Stomach (tissue), 19 donors: ENCODE measurements at places on chromosomes 16 and 17. TPM values are rescaled to one million over a fixed set of nuclear protein-coding genes. Genes with fewer than 3 reads are reported as not detected.

DNA sequence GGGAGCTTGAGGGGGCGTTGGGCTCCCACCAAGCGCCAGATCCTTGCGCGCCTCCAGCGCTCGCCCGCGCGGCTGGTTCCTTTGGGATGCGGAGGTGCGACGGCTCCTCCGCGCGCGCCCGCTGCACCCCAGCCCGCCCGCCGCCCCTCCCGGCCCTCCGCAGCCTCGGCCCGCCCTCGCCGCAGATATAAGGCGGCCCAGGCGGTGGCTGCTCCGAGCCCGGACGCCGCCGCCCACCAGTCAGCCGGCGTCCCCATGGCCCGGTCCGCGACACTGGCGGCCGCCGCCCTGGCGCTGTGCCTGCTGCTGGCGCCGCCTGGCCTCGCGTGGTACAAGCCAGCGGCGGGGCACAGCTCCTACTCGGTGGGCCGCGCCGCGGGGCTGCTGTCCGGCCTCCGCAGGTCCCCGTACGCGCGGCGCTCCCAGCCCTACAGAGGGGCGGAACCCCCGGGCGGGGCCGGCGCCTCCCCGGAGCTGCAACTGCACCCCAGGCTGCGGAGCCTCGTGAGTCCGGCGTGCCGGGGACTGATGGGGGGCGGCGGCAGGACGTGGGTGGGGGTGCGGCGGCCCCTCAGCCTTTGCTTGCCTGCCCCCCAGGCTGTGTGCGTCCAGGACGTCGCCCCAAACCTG, at the start of gene NPB:
NPB (plus strand) TSS at position 216 of the 630 bp plus-strand sequence; CDS start at position 256, 40 bp downstream.
- peaks cover 70% of the 10 kb centered on the region for H3K36me3 ChIP-seq
- DNase-seq = peak; percentile 77
- H3K27ac ChIP-seq = no peak within 1 kb of the TSS
- peaks cover 20% of the 10 kb centered on the region for H3K4me1 ChIP-seq
- H3K4me3 ChIP-seq = peak within 1 kb of the TSS; percentile 44
- peaks cover 17% of the 10 kb centered on the region for H3K27me3 ChIP-seq

DNA sequence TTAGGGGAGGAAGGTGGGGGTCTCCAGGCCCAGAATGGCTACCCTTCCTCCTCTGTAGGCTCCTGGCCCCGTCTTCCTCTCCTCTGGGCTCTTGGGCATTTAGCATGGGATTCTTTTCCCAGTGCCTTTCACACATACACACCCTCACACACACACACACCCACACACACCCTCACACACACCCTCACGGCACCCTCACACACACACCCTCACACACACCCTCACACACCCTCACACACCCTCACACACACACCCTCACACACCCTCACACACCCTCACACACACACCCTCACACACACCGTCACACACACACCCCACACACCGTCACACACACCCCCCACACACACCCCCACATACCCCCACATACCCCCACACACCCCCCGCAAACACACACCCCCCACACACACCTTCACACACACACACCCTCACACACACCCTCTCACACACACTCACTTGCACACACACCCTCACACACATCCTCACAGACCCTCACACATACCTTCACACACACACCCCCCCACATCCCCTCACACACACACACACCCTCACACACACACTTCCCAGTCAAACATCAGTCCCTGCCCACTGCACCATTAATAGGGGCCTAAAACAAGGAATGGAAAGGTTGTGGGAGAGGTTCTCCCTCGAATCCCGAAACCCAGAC, 845 bp downstream of the SGCA start:
- DNase-seq = no peak
- no peaks in the 10 kb centered on the region for H3K36me3 ChIP-seq
- H3K4me1 ChIP-seq = peaks cover 9% of the 10 kb centered on the region
- H3K27me3 ChIP-seq = no peaks in the 10 kb centered on the region
- no peak overlapping the region for H3K27ac ChIP-seq

- peaks cover 48% of the 10 kb centered on the region for H3K4me1 ChIP-seq
- no peaks in the 10 kb centered on the region for H3K27me3 ChIP-seq
- DNase-seq = no peak
- H3K36me3 ChIP-seq = no peaks in the 10 kb centered on the region
Measured at GRCh38 chr16:66267292-66268014, 99.0 kb upstream of the CDH5 start.

GRCh38 chr16:11677451-11677951, 9.2 kb downstream of the SNN start:
- H3K4me1 ChIP-seq = peaks cover 64% of the 10 kb centered on the region
- H3K27ac ChIP-seq = peak overlapping the region; percentile 71
- H3K4me3 ChIP-seq = no peak overlapping the region
- no peaks in the 10 kb centered on the region for H3K27me3 ChIP-seq
- no peak for DNase-seq
- H3K36me3 ChIP-seq = peaks cover 40% of the 10 kb centered on the region

- no peaks in the 10 kb centered on the region for H3K27me3 ChIP-seq
- no peak overlapping the region for H3K27ac ChIP-seq
- no peak overlapping the region for H3K4me3 ChIP-seq
Measured at GRCh38 chr17:72711521-72712310, 380.8 kb downstream of the SLC39A11 start.

The KRT28 gene
- not detected for total RNA-seq

The B4GALNT2 gene
- total RNA-seq = 1.1 TPM

The ZNF469 gene
- 0.29 TPM for total RNA-seq

The CLEC18A gene
- total RNA-seq = 3.3 TPM

The FBXO39 gene
- total RNA-seq = not detected

The CACNA1G gene
- total RNA-seq = 3.7 TPM
